ENCODE measurements at places on chromosomes 16 and 17.

DNA sequence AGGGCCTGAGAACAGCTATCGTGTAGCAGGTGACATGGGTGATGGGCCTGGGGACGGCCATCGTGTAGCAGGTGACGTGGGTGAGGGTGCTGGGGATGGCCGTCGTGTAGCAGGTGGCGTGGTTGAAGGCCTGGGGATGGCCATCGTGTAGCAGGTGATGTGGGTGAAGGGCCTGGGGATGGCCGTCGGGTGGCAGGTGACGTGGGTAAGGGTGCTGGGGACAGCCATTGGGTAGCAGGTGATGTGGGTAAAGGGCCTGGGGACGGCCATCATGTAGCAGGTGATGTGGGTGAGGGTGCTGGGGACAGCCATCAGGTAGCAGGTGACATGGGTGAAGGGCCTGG is 15.5 kb downstream of the TPSD1 start:
- DNase-seq = no peak

- DNase-seq = no peak
Observed at GRCh38 chr17:5055543-5055942, 20.3 kb upstream of the SLC52A1 start.

DNA sequence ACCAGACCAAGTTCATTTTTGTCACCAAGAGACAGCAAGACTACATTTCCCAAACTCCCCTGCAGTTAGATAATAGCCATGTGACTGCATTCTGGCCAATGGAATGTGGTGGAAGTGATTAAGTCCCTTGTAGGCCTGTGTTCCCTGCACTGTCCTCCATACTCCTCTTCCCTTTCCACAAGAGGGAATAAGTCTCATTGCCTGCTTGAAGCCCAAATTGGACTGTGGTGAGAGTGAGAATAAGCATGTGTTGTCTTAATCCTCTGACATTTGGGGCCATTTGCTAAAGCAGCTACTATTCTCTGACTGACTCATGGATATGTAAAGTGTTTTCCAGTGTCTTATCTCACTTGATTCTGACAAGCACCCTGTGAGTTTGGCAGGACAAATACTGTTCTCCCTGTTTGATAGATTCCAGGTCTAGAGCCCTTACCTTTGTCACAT is 20.7 kb downstream of the PIK3R6 start:
- DNase-seq = no peak

DNA sequence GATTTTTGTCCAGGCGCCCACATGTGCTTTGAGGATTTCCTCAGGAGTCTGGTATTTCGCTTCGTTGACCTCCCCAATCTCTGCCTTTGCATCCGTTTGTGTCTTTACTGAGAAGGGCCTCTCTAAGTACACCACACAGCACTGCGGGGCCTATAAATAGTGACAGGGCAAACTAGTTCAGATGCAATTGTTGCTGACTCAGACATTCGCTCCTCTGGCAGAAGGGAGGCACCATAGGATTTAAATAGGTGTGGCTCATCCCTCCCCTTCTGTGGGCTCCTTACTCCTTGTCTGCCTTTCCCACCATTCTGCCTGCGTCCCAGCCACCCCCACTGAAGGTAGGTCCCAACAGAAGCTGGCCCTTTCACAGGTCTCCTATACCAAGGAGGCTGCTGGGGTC is 192.3 kb downstream of the SHISA9 start:
- no peak for DNase-seq

DNA sequence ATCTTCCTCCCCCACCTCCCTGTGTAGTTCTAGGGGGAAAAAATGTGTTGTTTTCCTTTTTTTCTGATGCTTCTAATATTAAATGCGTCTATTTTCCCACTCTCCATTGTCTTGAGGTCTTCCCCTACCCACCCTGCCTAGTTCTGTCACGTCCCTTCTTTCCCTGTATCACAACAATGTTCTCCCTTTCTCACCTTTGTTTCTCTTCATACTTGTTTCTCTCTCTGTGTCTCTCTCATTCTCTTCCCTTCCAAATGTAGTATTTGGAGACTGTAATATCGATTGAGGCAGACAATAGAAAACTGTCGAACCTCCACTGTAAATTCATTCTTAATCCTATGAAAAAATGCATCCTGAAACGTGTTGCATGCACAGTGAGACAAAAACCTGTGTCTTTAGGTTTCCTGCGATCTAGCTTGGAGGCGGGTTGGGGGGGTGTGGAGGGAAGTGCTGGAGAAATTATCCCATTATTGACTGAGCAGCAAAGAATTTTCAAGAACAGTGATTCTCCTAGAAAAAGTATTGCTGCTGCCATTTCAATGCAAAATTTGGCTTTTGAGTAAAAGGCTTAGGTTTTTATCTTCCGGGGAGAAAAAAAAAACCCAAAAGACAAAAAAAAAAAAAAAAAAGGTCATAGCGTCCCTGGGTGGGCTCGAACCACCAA is 1.3 kb upstream of the PSMB3 start:
- no peak for DNase-seq
